ENCODE measurements at places on chromosomes 5 and 9.
A peak's percentile ranks its signal among the peaks of the same experiment; 100 is the strongest.

DNA sequence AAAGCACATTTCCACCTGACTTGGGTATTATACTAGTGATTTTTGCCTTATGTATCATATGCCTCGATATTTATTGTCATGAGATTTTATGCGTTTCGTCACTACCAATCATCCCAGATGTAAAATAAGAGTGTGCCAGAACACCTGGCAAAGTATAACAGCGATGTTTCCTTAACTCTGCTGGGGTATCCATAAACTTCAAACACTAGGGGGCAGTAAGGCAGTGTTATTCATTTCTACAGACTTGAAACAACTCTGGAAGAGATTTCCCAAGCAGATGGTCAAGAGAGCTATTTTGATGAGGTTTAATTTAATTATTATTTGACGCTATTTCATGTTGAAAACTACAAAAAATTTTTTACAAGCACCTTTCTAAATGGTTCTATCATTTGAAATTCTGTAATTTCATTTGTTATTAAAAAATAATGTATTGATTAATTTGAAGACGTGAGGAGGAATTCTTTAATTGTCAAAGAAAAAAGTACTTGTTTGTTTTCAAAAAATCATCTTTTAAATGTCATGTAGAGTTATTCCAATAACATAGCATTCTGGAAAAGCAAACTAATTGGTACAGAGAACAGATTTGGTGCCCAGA is 388.5 kb upstream of the CTNND2 start:
- no peak for DNase-seq
- no peak overlapping the region for H3K27ac ChIP-seq
- H3K36me3 ChIP-seq = peaks cover 1% of the 10 kb centered on the region

DNA sequence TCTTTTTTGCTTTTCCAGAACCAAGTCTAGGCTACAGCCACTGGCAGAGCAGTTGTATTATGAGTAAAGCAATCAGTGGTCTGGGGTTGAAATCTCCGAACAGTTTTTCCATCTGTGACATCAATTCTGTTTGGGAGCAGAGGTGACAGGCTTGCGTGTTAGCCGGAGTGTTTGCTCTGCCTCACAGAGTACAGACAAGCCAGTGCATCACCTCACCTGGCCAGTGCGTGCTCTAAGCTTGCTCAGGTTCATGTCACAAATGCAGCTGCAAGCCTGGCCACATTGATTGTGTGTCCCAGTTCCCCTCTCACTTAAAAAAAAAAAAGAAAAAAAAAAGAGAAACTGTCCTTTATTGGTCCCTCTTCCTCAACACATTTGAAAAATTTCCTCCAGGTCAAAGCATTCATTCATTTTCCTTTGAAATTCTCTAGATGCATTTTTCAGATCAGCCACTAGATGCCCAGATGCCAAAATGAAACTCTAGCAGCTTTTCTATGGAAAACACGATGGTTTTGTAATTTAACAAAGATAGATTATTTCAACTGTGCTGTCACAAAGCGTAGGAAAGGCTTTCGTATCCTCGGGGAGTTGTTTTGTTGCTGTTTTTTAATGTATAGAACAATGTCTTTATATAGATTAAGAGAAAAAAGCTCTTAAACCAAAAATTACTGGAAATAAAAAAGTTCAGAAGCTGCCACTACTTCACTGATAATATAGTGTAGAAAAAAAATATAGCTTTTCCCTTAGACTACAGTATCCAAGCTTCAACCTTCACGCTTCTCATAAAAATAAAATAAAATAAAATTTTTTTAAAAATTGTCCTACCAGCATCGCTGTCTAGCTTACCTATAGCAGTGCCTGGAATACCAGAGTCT is 585.5 kb downstream of the TLE1 start:
- H3K36me3 ChIP-seq = peaks cover 7% of the 10 kb centered on the region
- DNase-seq = no peak
- H3K27ac ChIP-seq = no peak overlapping the region
- H3K27me3 ChIP-seq = no peaks in the 10 kb centered on the region

GRCh38 chr9:95012035-95012708 is 285.7 kb downstream of the AOPEP start:
- no peak overlapping the region for H3K4me3 ChIP-seq
- H3K27ac ChIP-seq = peak overlapping the region; percentile 67
- H3K36me3 ChIP-seq = peaks cover 4% of the 10 kb centered on the region

DNA sequence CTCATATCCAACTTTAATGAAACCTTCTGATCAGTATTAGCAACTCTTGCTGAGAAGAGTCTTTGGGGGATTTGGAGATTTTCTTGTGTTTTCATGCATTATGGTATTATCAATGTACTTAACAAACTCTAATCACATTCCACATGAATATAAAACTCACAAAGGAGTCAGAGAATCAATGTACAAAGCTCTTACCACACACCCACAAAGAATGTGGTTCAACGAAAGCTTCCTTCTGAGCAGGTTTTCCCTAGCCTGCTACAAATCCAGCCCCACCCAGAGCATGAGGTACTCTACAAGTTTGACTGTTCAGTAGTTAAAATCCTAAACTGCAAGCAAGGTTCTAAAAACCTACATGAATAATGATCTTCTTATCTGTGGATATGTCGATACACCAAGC is 210.1 kb downstream of the TARS1 start:
- no peak for DNase-seq
- H3K4me1 ChIP-seq = peaks cover 6% of the 10 kb centered on the region
- no peak overlapping the region for H3K27ac ChIP-seq
- H3K4me3 ChIP-seq = no peak overlapping the region

DNA sequence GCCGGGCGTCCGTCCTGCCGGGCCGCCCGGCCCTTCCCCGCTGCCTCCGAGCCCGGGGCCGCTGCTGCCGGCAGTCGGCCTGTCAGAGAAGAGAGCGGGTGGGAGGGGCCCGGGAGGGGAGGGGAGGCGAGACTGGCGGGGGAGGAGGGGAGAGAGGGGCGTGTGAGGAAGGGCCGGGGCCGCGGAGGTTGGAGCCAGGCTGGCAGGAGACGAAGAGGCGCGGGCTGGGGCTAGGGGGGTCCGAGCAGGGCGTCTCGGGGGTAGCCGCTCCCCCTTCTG is 570 bp downstream of the CREBRF start:
- H3K27ac ChIP-seq = peak overlapping the region; percentile 99
- H3K4me1 ChIP-seq = peaks cover 16% of the 10 kb centered on the region
- no peaks in the 10 kb centered on the region for H3K27me3 ChIP-seq
- no peaks in the 10 kb centered on the region for H3K36me3 ChIP-seq

- peaks cover 2% of the 10 kb centered on the region for H3K36me3 ChIP-seq
- H3K27ac ChIP-seq = no peak overlapping the region
- DNase-seq = no peak
- no peak overlapping the region for H3K4me3 ChIP-seq
Measured at GRCh38 chr9:34440017-34440416, 18.4 kb downstream of the FAM219A start.

GRCh38 chr9:137168904-137169856 is 671 bp downstream of the LRRC26 start:
- peaks cover 1% of the 10 kb centered on the region for H3K4me1 ChIP-seq
- H3K4me3 ChIP-seq = peak overlapping the region; percentile 57
- no peaks in the 10 kb centered on the region for H3K36me3 ChIP-seq
- no peak overlapping the region for H3K27ac ChIP-seq

DNA sequence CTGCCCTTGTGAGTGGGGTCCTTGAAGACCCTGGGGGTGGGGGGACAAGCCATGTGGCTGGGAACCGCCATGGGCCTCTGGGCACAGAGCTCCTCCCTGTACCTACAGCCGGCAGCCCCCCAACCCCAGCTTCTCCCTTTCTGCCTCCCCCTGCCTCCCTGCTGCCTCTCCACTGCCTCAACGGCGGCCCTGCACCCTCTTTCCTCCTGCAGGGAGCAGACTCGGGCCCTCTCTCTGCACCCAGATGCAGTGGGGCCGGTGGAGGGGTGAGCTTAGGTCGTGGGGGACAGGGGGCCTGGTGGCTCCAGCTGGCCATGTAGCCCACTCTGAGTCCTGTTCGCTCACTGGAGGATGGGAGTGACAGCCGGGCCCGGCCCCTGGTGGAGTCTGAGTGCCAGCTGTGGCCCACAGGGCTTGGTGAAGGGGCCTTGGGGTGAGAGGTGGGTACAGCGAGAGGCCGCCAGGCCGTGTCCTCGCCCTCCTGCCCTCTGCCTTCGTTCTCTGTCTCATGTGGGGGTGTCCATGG is 139.3 kb upstream of the COL5A1 start:
- H3K27me3 ChIP-seq = peaks cover 3% of the 10 kb centered on the region
- H3K36me3 ChIP-seq = no peaks in the 10 kb centered on the region
- H3K4me3 ChIP-seq = no peak overlapping the region
- no peak for DNase-seq
- peak overlapping the region; percentile 96 for H3K27ac ChIP-seq

DNA sequence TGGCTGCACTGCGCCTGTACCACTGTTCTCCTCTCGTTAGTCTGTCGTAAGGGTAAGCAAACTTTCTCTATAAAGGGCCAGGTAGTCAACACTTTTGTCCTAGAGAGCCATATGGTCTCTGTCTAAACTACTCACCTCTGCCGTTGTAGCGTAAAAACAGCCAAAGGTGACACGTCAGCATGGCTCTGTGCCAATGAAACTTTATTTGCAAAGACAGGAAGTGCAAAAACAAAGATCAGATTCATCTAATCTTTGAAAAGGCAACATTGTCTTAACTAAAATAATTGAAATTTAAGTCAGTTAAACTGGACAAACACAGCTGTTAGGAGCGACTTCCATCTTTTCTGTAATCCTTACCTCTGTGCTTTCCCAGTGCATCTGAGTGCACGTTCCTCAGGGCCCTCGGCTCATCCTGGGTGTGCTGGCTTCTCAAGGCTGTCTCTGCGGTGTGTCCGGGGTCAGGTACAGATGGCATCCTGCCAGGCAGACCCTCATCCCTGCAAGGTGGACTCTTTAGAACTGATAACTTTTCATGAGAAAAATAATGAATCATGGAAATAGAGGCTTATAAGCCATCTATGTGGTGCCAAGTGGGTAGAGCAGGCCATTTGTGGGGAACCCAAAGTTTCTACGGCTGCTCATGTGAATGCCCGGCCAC is 35.2 kb upstream of the IRX4 start:
- H3K27ac ChIP-seq = no peak overlapping the region
- DNase-seq = peak; percentile 37
- H3K36me3 ChIP-seq = no peaks in the 10 kb centered on the region
- H3K4me1 ChIP-seq = no peaks in the 10 kb centered on the region
- peaks cover 49% of the 10 kb centered on the region for H3K27me3 ChIP-seq
- no peak overlapping the region for H3K4me3 ChIP-seq

GRCh38 chr5:173707392-173707791 is 90.9 kb upstream of the BOD1 start:
- H3K27me3 ChIP-seq = no peaks in the 10 kb centered on the region
- H3K4me1 ChIP-seq = no peaks in the 10 kb centered on the region
- H3K36me3 ChIP-seq = no peaks in the 10 kb centered on the region
- DNase-seq = no peak

- no peak overlapping the region for H3K4me3 ChIP-seq
- H3K27me3 ChIP-seq = no peaks in the 10 kb centered on the region
- no peaks in the 10 kb centered on the region for H3K36me3 ChIP-seq
- DNase-seq = no peak
- peaks cover 4% of the 10 kb centered on the region for H3K4me1 ChIP-seq
Measured at GRCh38 chr9:89039664-89040063, 48.4 kb downstream of the S1PR3 start.

GRCh38 chr5:169964246-169964645 is 16.0 kb downstream of the INSYN2B start:
- H3K36me3 ChIP-seq = no peaks in the 10 kb centered on the region
- H3K27ac ChIP-seq = no peak overlapping the region
- no peaks in the 10 kb centered on the region for H3K4me1 ChIP-seq
- DNase-seq = no peak

DNA sequence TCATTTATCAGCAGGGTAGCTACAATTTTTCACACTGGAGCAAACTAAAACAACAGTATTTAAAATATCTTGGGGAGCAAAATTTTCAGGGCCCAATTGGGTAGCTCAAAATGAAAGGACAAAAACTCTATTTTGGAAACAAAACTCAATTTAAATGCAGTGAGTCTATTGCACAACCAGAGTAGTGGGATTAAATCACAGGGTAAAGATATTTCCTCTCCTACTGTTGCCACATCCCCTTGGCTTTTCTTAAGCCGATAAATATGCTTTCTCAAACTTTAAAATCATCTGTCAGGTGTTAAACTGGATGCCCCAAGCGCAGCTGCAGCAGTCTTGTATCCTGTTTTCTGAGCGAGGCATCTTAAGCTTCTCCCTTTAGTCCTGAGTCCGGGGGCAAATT is 1474.3 kb upstream of the CDH9 start:
- no peak overlapping the region for H3K27ac ChIP-seq
- DNase-seq = no peak
- H3K27me3 ChIP-seq = no peaks in the 10 kb centered on the region

DNA sequence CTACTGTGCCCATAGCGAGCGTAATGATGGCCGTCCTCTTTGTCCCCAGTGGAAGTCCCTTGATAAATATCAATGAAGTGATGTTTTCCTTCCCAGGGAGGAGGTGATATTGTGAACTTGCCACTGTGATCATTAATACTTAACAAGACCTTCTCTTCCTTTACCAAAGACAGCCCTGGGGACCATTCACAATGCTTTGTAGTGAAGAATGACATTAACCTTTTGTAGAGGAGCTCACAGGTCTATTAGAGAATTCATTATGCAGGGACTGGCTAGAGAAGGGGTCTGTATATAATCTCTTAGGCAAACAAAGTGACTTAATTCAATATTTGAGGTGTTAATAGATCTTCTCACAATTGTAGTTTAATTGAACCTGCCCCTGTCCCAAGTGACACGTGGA is 452.9 kb upstream of the DMAC1 start:
- no peak for DNase-seq
- peaks cover 1% of the 10 kb centered on the region for H3K4me1 ChIP-seq
- no peaks in the 10 kb centered on the region for H3K36me3 ChIP-seq
- H3K27ac ChIP-seq = no peak overlapping the region
- no peak overlapping the region for H3K4me3 ChIP-seq

DNA sequence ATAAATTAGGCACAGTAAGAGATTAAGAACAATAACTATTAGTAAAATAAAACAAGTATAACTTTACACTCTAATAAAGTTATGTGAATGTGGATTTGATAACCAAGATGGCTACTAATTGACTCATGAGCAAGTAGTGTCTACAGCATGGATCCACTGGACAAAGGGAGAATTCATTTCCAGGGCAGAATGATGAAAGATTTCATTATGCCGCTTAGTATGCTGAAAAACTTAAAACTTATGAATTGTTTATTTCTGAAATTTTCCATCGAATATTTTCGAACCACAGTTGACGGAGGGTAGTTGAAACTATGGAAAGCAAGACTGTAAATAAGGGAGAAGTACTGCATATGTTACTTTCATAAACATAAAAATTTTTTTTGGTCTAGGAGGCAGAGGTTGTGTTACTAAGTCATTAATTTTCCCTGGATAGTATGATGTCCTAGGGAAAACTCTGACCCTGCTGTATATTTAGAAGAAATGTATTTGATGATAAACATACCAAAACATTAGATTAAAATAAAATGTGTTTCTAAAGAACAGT is 24.9 kb upstream of the TARS1 start:
- H3K4me1 ChIP-seq = peaks cover 15% of the 10 kb centered on the region
- no peak overlapping the region for H3K4me3 ChIP-seq
- no peaks in the 10 kb centered on the region for H3K36me3 ChIP-seq
- no peak for DNase-seq

- peaks cover 5% of the 10 kb centered on the region for H3K27me3 ChIP-seq
- H3K4me1 ChIP-seq = no peaks in the 10 kb centered on the region
- no peak overlapping the region for H3K27ac ChIP-seq
- H3K4me3 ChIP-seq = no peak overlapping the region
- no peaks in the 10 kb centered on the region for H3K36me3 ChIP-seq
Measured at GRCh38 chr9:131833083-131833482, 93.2 kb upstream of the RAPGEF1 start.

- H3K4me1 ChIP-seq = peaks cover 26% of the 10 kb centered on the region
- peak overlapping the region; percentile 1 for H3K27ac ChIP-seq
- DNase-seq = no peak
- no peaks in the 10 kb centered on the region for H3K36me3 ChIP-seq
Measured at GRCh38 chr5:124790301-124790894, 44.0 kb upstream of the ZNF608 start.

GRCh38 chr5:126971455-126972031 is 58.8 kb downstream of the MARCHF3 start:
- no peak for DNase-seq
- H3K27ac ChIP-seq = peak overlapping the region; percentile 73
- H3K4me3 ChIP-seq = no peak overlapping the region
- H3K4me1 ChIP-seq = peaks cover 12% of the 10 kb centered on the region
